ENCODE measurements at places on chromosomes 12 and 14.

- no peak for DNase-seq
These were observed 343.9 kb upstream of the FLRT2 start for GRCh38 chr14:85186082-85186481.

GRCh38 chr12:131261906-131262305 is 308.2 kb downstream of the ADGRD1 start:
- no peak for DNase-seq

DNA sequence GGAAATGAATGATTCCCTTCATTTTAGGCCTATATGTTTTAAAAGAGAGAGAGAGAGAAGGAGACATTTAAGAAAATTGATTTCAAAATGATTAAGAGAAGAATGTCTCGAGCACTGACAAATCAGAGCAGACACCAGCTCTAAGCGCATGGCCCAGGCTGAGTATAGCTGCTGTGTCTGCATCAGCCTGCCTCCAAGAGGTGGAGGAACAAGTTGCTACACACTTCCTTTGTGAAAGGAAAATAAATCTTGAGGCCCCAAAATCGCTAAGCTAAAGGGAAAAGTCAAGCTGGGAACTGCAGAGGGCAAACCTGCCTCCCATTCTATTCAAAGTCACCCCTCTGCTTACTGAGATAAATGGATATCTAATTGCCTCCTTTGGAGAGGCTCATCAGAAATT is 728.7 kb upstream of the TMEM132C start:
- DNase-seq, result no peak

GRCh38 chr12:105677672-105678071 is 347.2 kb downstream of the C12orf75 start:
- DNase-seq, result no peak

DNA sequence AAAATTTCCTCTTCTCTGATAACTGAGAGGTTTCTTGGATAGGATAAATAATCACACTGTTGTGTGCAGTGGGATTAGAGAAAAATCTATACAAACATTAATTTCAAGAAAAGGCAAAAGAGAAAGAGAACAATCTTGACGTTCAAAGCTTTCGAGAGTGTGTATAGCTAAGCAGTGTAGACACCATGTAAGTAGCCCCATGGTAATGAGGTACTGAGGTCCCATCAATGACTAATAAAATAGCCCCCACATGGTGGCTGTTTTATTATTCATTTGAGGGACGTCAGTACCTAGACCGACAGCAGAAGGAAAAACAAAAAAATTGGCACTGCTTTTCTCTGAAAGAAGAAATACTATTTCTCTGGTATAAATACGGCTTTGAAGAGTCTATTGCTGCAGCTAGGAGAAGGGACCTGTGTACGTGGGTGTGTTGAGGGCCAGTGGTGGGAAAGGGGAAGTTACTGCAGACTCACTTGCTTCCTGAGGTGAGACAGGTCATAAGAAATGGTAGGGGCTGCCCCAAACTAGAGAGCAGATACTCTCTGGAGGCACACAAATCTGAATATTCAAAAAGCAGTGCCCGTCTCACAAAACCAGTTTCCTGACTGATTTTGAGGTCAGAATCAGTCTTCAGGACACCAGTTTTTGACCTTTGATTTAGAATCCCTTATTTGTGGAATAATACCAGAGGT is 339.8 kb downstream of the EMP1 start:
- DNase-seq, result no peak

GRCh38 chr12:25659621-25660020 is 106.5 kb upstream of the LMNTD1 start:
- no peak for DNase-seq

DNA sequence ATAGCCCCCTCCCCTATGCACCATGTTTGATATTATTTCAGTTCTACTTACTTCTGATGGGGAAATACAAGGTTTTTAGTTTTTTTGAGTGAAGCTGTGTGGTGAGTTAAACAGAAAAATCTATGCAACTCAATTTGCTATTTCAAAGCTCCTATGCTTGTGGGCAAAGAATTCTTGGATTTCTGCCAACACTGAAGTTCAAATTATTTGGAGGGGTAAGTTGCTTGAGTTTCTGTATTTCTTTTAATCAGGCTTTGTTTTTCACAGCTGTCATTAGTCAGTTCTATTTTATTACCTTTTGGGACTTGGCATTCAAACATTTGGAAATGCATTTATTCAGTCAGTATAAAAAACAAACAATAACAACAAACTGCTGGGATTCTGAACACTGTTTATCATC is 407.5 kb upstream of the MGAT4C start:
- DNase-seq, result peak; percentile 25

DNA sequence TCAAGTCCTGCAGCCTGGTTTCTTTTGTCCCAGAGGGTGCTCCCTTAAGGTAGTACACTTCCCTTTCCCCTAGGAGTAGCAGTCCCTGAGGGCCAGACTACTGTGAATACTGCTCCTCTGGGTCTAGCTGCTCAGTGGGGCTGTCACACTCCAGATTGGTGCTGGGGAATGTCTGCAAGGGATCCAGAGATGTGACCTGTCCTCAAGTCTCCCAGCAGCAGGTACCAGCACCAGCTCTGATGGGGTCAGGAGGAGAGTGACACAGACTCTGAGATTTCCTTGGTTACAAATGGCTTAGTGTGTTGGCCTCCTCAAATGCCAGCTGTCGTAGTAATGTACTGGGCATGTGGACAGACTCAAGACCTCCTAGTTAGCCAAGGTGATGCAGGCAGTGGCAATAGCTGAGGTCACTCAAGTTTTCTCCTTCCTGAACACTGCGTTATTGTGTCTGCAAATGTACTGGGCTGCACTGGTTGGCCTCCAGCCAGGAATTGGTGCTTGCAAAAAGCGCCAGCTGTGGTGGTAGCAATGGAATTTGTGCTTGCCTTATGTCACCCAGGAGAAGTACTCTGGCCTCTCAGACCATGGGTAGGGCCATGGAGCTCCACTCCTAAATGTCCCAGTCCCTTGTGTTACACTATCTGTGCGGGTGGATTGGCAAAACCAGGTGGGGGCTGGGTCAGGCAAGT is 36.4 kb upstream of the AEBP2 start:
- no peak for DNase-seq

DNA sequence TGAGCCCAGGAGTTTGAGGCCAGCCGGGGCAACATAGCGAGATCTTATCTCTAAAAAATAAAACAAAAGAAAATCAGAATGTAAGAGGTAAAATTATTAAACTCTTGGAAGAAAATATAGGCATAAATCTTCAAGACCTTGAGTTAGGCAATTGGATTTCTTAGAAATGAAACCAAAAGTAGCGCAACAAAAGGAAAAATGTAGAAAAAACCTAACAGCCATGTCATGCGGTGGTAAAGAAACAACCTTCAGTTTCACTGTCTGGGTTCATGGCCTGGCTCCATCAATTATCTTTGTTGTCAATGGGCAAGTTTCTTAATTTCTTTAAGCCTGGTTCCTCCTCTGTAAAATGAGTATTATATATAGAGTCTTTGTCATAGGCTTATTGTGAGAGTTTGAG is 5.6 kb upstream of the GCH1 start:
- no peak for DNase-seq

- no peak for DNase-seq
These were observed 90.8 kb downstream of the C2CD5 start for GRCh38 chr12:22453511-22453910.

DNA sequence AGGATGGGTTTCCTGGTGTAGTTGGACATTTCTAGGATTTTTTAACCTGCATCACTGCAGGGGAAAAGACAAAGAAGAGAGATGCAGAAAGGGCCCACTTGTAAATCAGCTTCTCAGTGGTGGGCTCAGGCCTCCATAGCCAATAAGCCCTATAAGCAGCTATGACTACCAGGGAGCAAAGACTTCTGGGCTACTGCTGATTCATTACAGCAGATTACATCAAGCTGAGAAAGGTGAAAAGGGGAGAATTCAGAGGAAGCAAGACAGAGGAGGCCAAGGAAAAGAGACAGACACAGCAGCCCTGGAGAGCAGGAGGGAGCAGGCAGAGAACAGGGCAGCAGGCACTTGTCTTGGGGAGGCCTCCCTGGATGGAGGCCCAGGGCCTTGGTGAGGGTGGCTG is 95.2 kb downstream of the KCNA5 start:
- no peak for DNase-seq

- DNase-seq, result peak; percentile 75
These were observed 52.4 kb downstream of the BRMS1L start for GRCh38 chr14:35878272-35879150.

Measured in NCI-H226 (cell line).